ENCODE measurements at places on chromosomes 6 and 20.

DNA sequence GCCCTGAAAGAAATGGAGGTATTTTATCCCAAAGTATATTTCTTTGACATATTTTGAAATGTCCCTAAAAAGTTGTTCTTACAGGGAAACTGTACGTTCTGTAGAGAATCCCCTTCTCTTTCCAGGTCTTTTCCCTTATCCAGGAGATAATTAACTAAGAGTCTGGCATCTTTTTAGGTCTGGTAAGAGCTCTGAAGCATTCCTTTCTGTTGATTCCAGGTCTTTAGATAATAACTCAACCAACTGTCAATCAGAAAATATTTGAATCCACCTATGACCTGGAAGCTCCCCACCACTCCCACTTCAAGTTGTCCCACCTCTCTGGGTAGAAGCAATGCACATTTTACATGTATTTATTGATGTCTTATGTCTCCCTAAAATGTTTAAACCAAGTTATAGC lies 26.0 kb upstream of the CENPW start:
- no peak for DNase-seq

DNA sequence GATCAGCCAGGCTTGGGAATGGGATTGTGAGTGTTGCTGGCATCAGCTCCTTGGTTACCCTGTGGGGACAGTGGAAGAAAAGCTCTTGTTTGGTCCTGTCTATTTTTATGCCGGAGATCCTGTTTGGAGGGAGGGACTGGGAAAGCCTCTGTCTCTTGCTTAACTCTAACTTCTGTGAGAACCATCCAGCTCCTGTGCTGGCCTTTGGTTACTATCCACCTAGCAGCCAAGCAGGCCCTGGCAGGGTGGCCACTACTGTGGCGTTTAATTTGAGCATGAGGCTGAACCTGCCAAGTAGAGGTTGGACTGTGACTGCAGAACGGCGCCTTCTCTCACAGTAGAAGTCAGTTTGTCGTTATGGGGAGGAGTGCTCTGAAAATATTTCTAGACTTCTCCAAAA lies 193.3 kb downstream of the UTRN start:
- no peak for DNase-seq

- DNase-seq: peak; percentile 72
Observed at GRCh38 chr6:34243901-34244884, 4.6 kb downstream of the SMIM29 start.

DNA sequence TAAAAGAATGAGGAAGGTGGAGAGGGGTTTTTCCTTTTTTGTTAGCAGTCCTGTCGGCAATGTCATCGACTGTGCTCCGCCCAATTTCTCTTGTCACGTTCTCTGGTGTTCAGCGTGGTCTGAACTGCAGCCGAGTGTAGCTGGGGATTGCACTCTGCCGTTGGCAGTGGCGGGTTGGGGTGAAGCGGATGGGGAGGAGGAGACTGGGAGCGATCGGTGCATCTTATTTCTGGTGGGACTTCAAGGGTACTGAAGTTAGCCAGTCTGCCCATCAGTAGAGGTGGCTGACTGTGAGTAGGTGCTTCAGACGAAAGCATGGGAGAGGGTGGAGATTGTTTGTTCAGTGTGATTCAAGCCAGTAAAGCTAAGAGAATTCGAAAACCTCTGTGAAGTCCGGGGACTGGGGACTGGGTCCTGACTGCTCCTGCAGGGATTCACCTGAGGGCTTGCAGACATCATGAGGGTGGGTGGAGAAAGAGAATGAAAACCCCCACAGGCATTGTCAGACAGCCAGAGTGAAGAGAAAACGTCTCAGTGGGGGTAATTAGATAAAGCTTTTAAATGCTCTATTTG lies 5.1 kb downstream of the RREB1 start:
- peak; percentile 39 for DNase-seq

- no peak for DNase-seq
Observed at GRCh38 chr6:79538106-79538971, 1.1 kb upstream of the LCA5 start.
